ENCODE measurements at places on chromosomes 3 and 15.

DNA sequence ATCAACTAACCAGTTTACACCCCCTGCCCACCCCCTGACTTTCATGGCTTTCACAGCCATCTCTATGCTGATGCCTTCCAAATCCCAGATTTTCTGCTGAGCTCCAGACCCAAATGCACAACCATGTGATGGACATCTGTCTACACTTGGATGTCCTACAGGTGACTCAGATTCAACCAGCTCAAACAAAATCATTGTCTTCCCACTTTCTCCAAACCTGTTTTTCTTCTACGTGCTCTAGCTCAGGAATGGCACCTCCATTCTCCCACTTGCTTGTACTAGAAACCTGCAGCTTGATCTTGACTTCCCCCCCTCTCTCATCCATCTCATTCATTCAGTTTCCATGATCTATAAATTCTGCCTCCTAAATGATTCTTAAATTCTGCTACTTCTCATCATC is 34.1 kb upstream of the RARRES1 start:
- no peaks in the 10 kb centered on the region for H3K36me3 ChIP-seq
- no peaks in the 10 kb centered on the region for H3K27me3 ChIP-seq
- peaks cover 25% of the 10 kb centered on the region for H3K4me1 ChIP-seq
- no peak overlapping the region for H3K4me3 ChIP-seq

DNA sequence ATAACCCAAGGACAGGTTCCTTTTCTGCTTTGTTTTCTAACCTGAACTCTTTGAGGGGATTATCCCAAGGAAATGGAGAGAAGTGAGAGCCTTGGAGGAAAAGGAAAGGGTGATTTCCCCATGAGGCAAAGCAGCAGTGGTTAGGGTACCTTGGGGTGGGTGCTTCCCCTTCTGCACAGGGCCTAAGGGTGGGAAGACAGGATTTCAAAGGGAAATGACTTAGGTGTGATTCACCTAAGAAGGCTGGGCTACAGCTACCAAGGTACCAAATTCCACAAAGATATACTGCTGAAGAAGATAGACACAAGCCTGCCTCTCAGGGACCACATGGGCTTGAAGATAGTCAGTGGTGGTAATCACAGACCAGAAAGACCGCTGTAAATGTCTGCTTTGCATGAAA is 325.3 kb upstream of the DPH6 start:
- no peak for DNase-seq
- no peaks in the 10 kb centered on the region for H3K27me3 ChIP-seq
- H3K27ac ChIP-seq = peak overlapping the region; percentile 35

- H3K4me3 ChIP-seq = no peak overlapping the region
- H3K27ac ChIP-seq = no peak overlapping the region
- peaks cover 11% of the 10 kb centered on the region for H3K36me3 ChIP-seq
- H3K4me1 ChIP-seq = peaks cover 43% of the 10 kb centered on the region
Measured at GRCh38 chr3:172177046-172177445, 137.7 kb downstream of the FNDC3B start.

GRCh38 chr3:130299531-130299930 is 45.9 kb upstream of the COL6A5 start:
- H3K27me3 ChIP-seq = peaks cover 33% of the 10 kb centered on the region
- H3K27ac ChIP-seq = no peak overlapping the region
- no peaks in the 10 kb centered on the region for H3K36me3 ChIP-seq
- H3K4me1 ChIP-seq = no peaks in the 10 kb centered on the region
- DNase-seq = no peak

GRCh38 chr3:45848392-45848791 is 6.5 kb upstream of the LZTFL1 start:
- peaks cover 98% of the 10 kb centered on the region for H3K27me3 ChIP-seq
- H3K4me3 ChIP-seq = no peak overlapping the region
- H3K4me1 ChIP-seq = no peaks in the 10 kb centered on the region
- H3K36me3 ChIP-seq = peaks cover 9% of the 10 kb centered on the region
- no peak overlapping the region for H3K27ac ChIP-seq
